ENCODE measurements at places on chromosomes 3 and 15.

- DNase-seq: no peak
Observed at GRCh38 chr3:12046406-12046805, 42.2 kb downstream of the SYN2 start.

DNA sequence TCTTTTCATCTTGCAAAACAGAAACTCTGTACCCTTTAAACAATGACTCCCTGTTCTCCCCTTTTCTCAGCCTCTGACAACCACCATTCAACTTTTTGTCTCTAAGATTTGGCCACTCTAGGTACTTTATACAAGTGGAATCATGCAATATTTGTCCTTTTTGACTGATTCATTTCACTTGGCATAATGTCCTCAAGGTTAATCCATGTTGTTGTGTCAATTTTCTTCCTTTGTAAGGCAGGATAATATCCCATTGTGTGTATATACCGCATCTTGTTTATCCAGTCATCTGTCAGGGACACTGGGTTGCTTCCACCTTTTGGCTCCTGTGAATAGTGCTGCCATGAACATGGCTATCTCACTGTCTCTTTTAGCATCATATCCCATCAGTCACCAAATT lies 10.3 kb downstream of the USP13 start:
- no peak for DNase-seq

- DNase-seq: no peak
Observed at GRCh38 chr3:186164696-186165095, 55.8 kb upstream of the ETV5 start.

DNA sequence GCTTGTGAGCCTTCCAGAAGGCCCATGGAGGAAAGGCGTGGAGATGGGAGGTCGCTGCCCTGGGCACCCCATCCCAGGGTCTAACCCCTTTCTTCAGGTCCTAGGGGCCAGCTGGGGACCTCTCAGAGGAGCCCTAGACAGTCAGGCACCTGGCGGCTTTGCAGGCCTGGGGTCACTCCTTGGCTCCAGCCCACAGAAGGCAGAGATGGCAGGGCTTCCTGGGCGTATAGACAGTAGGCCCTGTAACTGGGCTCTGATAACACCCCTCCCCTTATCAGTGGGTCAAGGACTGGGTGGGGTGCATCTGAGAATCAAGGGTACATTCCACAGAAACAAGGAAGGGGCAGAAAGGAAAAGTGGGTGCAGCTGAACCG lies 16.7 kb downstream of the ZDHHC19 start:
- no peak for DNase-seq

DNA sequence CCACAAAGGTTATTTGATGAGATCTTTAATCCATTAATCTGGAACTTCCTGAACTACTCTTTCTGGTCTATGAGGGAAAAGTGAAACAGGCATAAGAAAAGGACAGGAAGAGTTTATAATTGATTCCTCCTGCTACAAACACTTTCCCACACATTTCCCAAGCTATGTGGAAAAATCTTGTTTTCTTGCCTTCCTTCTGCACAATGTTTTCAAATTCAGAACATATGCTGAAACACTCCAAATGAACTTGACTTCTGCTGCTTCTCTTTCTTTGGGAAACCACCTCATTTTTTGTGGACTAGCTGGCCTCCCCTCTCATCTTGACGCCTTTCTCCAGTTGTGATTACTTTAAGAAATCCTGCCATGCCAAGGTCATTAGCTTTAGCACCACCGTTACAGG lies 100.7 kb upstream of the PTPRG start:
- DNase-seq: no peak

- no peak for DNase-seq
Observed at GRCh38 chr15:68078365-68078764, 24.2 kb downstream of the PIAS1 start.
